Hematopoietic multipotent progenitor cell (in vitro differentiated cells): ENCODE measurements at places on chromosomes 7 and 10.

- DNase-seq = no peak
These were observed 99.1 kb downstream of the SAMD9 start for GRCh38 chr7:93018716-93019115.

DNA sequence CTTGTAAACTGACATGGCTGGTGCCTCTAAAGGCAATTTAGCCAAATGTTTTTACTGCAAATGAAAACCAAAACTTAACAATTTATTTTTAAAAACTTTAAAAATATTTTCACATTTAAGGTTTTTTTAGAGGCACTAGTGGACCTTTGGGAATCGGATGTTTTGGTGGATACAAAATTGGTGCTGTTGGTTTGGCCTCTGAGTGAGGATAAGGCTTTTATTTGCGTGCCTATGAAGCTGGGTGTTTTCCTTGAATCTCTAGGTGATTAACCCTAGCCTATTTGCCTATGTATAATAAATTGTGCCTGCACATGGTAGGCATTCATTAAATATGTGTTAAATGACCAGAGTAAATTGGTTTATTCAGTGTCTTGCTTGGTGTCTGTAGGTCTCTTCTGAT lies 2.9 kb upstream of the SGCE start:
- no peak for DNase-seq

DNA sequence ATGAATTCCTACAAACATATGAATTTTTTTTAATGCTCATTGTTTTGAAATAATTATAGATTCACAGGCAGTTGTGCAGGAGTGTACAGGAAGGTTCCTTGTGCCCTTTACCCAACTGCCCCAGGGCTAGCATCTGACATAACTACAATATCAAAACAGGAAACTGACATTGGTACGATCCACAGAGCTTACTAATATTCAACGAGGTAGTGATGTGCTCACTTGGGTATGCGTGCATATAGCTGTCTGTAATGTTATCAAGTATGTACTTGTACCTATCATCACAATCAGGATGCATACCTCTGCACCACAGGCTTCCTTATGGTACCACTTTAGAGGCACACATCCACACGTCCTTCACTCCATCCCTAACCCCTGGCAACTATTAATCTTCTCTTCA lies 68.3 kb downstream of the BMS1 start:
- no peak for DNase-seq

DNA sequence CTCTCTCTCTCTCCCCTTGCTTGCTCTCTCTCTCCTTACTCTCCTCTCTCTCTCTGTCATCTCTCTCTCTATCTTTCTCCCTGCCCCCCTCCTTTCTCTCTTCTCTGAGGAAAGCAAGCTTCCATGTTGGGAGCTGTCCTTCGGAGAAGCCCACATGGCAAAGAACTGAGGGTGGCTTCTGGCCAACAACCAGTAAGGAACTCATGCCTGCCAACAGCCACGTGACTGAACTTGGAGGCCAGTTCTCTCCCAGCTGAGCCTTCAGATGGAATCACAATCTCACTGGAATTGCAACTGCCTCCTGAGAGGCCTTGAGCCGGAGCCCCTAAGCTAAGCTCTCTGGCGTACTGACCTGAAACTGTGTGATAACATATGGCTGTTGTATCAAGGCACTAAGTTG lies 12.0 kb upstream of the DHTKD1 start:
- DNase-seq = no peak

GRCh38 chr10:22580711-22581110 lies 133.7 kb downstream of the PIP4K2A start:
- no peak for DNase-seq

DNA sequence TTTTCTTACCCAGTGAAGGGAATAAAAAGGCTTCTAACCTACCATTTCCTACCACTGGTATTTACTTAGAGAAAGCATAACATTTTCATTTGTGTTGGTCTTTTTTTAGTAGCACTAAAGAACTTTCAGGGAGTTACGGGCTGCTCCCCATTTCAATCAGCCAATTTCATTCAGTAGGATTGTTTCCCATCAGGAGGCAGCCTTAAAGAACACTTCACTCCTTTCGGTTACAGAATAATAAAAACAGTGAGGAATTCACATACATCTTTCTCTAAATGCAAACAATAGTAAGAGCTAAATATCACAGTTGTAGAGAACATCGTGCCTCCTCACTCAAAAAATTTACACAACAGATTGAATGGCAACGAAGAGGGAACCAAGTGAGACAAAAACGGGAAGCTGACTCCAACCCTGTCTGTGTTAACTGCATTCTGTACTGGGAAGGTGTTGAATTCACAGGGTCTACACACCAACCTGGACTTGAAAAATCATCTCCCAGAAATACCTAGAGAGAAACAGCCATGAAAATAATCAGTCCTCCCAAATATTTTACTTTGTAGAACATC lies 55.5 kb upstream of the ABLIM1 start:
- DNase-seq = peak; percentile 50

DNA sequence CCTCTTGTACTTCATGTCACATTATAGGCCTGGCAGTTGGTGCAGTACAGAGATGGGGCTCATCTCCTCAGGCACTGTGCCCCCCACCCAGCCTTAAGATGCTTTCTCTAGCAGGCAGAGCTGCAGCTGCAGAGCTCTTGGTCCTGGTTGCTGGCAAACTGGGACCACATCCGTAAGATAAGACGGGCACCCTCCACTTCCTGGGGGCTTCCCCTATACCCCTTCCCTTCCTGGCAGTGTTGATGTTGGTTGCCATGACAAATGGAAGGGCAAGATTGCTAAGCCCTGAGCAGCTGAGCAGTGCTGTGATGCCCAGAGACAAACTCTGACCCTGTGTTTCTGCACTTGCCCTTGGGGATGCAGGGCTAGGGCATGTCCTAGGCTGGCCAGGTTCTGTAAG lies 103.4 kb upstream of the ANLN start:
- DNase-seq = peak; percentile 34

DNA sequence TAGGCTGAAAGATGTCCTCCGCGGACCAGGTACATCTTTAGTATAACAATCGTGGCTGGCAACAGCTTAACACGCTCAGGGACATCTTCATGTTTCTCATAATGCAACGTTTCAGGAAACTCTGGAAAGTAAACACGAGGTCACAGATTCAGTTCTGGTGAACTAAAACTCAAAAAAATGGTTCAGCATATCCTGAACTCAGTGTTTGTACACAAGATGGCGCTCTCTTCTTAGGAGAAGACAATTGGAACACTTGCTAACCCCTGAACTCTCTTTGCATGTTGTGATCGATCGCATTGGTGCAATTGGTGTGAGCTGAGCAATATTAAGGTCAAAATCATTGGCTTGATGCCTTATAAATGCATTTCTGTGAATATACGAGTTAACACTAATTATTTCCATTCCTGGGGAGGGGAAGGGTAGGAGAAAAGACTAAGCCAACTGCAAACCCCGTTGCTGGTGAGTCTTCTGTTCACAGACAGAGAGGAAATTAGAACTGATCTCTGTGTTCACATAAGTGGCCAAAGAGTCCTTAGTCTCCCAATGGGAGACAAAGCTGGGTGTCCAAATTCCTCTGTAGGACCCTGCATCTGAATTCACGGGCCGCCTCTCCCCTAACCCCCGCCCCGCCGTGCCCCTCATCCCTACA lies 52.6 kb upstream of the FAM180A start:
- DNase-seq = peak; percentile 77

GRCh38 chr10:91247360-91248111 lies 27.1 kb downstream of the PCGF5 start:
- DNase-seq = no peak

- DNase-seq = no peak
These were observed 35.2 kb upstream of the PLEKHS1 start for GRCh38 chr10:113716109-113716910.

- no peak for DNase-seq
These were observed 141.3 kb upstream of the FZD8 start for GRCh38 chr10:35783305-35783838.

- DNase-seq = peak; percentile 73
These were observed 36.7 kb downstream of the ASNS start for GRCh38 chr7:97835296-97836138.

DNA sequence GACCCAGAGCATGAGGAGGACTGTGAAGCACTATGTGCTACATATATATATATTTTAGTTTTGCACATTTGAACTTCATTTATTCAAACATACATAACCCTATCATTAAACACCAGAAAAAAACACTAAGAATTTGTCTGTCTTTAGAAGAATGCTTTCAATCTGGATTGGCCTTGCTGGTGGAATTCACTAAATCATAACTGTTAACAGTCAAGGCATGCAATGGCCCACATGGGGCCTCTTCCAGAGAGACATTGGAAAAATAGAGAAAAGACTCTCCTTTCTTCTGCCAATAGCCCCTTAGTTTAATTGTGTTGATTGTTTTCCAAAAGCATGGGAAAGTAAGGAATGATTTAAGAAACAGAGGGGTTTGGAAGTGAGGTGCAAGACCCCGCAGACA lies 77.9 kb downstream of the MRPL32 start:
- no peak for DNase-seq

DNA sequence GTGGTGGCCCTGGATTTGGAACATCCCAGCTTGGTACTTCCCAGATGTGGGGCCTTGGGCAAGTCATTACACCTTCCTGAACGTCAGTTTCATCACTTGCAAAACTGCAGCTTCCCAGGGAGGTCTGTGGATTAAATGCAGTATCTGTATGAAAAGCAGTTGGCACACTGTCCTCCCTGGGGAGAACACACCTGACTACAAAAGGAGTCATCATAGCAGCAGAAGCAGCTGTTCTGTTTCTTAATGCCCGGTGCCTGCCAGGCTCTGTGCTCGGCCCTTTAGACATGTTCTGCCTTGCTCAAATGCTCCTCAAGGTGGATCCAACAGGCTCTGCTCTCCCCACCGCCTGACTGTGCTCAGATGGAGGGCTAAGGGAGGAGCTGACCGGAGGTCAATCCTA lies 31.0 kb downstream of the CDCA7L start:
- no peak for DNase-seq

DNA sequence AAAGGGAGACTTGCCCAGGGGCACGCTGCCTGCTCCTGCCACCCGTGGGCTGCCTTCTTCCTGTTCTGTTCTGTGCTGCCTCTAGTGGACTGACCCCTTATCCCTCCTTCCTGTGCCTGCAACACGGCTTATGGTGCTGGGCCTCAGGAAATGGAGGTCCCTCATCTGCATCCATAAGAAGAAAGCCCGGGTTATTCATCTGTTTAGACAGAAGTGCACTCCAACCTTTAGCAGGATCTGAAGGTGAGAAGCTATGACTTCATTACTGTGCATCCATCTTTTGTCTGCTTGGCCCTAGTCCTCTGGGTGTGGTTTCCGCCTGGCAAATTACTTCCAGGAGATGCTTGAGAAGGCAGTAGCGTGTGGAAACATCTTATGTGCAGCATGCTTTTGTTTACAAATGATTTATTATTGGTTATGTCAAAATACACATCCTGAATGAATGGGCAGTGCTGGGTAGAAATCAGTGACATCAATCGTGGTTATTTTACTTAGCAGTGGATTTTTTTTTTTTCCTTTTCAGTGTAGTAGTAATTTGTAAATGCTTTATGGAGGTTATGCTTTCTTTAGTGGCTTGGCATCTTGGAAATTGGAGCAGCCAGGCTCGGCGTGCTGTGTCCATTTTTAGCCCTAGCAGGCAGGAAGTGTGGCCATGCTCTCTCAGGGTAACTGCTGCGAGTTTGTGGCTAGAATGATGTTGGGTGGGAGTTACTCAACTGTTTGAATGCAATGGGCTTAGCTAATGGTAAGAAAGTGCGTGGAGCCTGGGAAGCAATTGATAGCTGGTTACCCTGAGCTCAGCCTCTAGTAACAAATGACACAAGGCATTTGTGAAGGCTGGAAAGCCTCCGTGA lies 12.7 kb downstream of the PTPRE start:
- DNase-seq = no peak

DNA sequence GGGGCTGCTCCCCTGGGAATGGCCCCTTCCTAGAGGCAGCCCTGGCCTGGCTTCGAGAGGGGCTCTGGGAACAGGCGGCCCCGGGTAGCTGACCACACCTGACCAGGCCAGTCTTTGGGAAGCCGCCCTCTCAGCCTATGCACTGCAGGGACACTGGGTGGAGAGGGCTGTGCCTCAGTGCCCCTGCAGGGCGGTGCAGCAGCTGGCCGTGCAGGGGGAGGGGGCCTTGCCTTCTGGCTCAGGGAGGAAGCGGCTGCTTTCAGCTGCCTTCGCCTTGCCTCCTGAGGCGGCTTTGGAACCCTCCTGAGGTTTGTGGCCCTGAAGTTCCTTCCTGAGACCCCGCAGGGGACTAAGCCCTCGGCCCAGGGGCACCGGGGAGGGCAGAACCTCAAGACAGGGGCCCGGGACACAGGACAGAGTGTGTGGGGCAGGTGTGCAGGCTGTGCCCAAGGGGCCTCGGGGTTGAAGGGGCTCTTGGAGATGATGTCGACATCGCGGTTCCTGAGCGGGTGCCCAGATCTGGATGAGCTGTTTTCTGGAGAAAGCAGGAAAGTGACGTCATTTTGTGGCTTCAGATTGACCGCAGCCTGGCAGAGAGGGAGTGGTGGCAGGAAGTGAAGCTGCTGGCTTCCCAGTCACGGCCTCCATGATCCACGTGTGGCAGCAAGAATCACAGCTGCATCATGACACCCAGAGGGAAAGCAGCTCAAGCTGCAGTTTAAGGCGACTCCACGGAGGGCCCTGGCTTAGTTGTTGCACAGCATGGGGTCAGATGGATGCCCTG lies 17.7 kb downstream of the ADAM8 start:
- peak; percentile 97 for DNase-seq

DNA sequence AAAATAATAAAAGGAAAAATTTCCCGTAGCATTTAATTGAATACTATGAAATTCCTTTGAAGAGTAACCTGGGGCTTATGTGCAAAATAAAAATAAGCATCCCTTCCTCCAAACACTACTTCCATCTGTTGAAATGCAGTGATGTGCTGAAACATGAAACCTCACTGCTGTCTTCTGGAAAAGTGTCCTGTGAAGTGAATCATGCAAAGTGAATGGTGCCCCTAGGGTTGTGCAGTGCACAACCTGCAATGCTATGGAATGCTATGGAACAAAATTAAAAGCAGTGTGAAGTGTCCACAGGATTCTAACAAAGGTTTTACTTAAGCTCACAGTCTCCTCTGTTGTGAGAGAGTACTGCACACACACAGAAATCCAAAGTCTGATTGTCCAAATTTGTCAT lies 480.9 kb downstream of the ETV1 start:
- DNase-seq = no peak

DNA sequence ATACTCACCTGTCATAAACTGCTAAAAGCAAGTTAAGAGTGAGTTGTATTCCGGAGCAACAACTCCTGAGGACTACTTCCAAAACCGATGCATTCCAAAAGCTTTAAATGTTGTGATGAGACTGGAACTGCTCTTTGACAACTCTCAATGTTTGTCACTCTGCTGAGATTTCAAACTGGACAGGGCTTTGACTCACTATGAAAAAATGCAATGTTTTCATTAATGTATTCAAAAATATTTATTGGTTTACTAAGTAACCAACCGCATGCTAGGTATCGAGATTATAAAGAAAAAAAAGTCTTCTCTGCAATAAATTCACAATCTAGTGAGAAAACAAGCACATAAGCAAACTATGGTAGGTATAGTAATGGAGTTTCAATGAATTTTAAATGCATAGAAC lies 107.9 kb upstream of the GNAI1 start:
- no peak for DNase-seq

GRCh38 chr7:116933465-116933864 lies 19.8 kb upstream of the ST7 start:
- DNase-seq = no peak
